ENCODE measurements at places on chromosomes 3 and 15.

- no peak for DNase-seq
Observed at GRCh38 chr15:71333136-71333700, 217.9 kb downstream of the THSD4 start.

- DNase-seq: no peak
Observed at GRCh38 chr3:125214738-125215137, 2.2 kb upstream of the SLC12A8 start.

DNA sequence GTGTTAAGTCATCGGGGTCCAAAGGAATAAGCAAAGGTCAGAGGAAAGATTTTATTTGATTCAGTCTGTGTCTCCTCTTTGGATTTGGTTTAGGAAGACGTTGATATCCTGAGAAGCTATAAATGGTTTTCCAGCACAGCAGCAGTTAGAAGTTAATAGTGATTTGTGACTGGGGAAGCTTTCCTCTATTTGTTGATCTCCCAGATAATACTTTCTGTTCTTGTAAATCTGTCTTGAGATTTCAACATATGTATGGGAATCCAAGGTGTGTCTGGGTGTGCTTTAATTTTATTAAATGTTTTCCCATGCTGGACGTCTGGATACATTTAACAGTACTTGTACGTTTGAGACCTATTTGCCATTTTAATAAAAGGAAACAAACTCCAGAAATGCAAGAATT is 409.5 kb downstream of the ROBO1 start:
- DNase-seq: no peak

DNA sequence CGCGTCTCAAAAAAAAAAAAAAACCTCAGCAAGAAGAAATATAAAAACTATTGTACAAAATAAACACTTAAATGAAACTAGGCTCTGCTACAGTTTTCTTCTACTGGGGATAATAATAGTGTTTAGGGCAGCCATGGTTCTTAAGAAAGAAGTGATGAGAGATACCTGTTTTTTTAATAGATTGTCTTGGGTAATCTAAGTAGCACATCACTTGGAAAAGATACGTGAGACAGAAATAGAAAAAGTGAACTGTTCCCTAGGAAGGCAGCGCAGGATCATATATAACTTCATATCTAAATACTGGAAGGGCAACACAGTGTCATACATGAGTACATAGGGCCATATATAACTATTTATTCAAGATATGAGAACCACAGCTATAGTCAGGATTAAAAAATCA is 11.9 kb downstream of the GOLGB1 start:
- DNase-seq: no peak

- no peak for DNase-seq
Observed at GRCh38 chr3:101268141-101268540, 52.2 kb downstream of the IMPG2 start.

GRCh38 chr15:34693053-34693744 is 61.6 kb downstream of the GJD2 start:
- DNase-seq: no peak

DNA sequence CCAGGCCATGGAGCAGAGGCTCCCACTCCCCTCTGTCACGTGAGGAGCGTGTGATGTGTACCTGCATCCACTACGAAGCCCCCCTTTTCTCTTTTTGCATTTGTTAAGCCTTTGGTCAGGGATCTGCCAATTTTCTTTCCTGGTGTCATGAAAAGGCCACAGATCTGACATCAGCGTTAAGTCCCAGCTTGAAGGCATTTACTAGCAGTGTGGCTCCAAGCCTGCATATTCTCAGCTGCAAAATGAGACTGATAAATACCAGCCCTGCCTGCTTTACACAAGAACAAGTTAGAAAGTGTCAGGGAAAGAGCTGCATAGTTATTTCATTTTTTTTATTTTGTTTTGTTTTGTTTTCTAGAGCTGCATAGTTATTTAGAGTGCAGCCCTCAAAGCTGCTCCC is 2.3 kb upstream of the ANKRD63 start:
- no peak for DNase-seq

DNA sequence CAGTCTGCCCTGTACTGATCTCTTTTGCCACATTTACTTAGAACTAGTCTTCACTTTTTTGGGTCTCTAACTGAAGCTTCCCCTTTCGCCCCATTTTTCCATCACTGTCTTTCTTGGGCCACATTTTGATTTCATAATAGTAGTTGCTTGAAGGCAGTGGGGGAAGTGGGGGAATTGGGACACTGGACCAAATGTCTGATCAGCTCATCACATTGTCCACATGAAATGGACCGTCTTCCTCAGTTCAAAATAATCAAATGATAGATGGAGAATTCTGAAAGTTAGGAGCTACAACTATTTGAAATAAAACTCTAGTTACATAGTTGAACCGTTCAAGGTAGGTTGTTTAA is 747 bp downstream of the PDCD6IP start:
- no peak for DNase-seq

Measured in stimulated activated CD4-positive, alpha-beta T cell treated with anti-CD3 and anti-CD28 coated beads, Interleukin-1b, Interleukin-23, amount 100 ng/mL, for 1 hour (primary cell).